Erythroblast (primary cell): ENCODE measurements at places on chromosomes 12 and 14.
A peak's percentile ranks its signal among the peaks of the same experiment; 100 is the strongest.

GRCh38 chr12:19575337-19576243, 136.3 kb downstream of the AEBP2 start:
- peak; percentile 65 for DNase-seq

- DNase-seq, result no peak
Measured at GRCh38 chr12:66775871-66776270, 97.0 kb upstream of the GRIP1 start.

GRCh38 chr14:52325630-52326029, 11.5 kb downstream of the PTGER2 start:
- DNase-seq, result no peak

- no peak for DNase-seq
Measured at GRCh38 chr12:26135571-26135970, 10.7 kb upstream of the BHLHE41 start.

- no peak for DNase-seq
Measured at GRCh38 chr14:71141701-71142374, 234.6 kb downstream of the PCNX1 start.

DNA sequence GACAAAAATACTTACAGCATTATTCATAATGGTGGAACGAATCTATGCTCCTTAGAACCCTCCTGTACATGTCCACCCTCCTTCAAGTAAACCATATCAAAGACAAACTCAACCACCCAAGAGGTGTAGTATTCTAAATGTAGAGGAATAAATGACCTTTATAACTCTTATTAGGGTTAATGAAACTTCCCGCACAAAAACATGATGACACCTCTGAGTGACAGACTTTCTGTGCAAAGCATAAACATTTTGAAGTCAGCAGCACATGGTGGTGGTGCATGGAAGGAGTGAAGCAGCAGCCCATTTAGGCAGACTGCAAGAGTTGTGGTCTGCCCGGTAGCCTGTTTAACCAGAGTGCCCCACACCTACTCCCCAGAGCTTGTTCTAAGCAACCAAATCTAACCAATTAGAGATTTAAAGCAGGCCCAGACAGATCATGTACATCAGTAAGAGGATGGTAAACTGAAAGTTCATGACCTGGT, 615 bp upstream of the ASB8 start:
- DNase-seq, result no peak

- DNase-seq, result no peak
Measured at GRCh38 chr14:31961896-31962295, 115.2 kb upstream of the ARHGAP5 start.
